ENCODE measurements at places on chromosomes 5 and 9.

DNA sequence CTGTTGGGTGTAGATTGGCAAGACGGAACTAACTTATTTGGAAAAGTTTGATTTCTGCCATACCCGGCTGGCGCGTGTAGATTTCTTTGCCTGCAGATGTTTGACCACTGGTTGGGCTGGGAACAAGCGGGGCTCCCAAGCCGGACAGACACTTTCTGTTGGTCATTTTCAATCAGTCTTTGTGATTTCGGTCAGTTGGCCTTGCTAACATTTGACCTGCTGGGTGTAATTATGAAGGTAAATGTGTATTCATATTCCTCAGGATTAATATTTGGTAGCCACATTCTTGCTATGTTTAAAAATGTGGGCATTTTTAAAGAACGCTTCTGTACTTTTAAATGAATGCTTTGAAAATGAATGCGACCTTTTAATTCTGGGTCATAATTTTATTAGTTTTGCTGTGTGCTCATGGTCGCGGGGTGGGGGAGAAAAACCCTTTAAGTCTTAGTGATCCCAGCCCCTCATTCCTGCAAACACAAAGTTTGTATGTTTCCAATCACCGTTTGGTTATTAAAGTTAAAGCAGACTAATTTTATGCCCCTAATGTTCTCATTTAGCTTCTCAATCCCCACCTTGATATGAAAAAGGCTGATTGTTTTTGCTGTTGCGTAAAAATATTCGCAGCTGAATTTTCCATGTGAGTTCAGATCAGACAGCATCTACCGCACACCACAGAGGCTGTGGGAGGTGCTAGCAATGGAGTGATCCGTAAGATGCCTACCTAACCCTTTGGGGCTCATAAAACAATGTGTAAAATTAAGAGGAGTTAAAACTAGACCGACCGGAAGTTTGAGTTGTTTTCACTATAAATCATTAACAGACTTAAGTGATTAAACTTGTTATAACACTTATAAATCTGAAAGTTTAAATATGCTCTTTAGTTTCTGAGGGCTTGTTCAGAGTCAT is 1.5 kb downstream of the RASGRF2 start:
- DNase-seq = no peak

DNA sequence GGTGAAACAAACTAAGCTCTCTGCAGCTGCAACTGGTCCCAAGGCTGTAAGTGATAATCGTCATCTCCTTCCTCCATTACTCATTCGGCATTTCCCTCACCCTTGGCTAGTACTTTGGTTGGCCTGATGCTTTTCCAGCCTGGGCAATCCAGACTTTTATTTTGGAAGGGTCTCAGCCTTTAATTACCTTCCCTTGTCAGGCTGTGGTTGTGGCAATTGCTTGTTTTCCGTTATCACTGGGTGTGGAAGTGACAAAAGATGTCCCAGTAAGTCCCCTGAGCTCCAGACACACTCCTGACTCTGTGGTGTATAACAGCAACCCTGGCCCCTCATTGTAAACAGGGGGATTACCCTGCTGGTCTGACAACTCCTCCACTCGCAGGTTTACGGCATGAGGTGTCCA is 6.3 kb upstream of the FAF2 start:
- no peak for DNase-seq

GRCh38 chr5:64575561-64575960 is 69.7 kb downstream of the RGS7BP start:
- no peak for DNase-seq

DNA sequence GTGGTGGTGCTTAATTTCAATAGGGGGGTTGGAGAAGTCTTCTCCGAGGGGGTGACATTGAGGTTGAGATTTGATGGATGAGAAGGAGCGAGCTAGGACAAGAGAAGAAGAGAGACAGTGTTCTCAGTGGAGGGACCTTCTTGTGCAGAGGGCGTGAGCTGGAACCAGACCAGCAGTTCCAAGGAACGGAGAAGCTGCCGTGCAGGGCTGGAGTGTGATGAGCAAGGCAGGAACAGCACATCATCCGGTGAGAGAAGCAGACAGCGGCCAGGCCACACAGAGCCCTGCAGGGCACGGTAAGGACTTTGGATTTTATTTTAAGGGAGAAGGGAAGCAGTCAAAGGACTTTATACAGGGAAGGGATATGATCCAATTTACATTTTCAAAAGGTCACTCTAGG is 206.9 kb downstream of the MELK start:
- DNase-seq = no peak

GRCh38 chr5:106843812-106844416 is 826.8 kb downstream of the EFNA5 start:
- no peak for DNase-seq

DNA sequence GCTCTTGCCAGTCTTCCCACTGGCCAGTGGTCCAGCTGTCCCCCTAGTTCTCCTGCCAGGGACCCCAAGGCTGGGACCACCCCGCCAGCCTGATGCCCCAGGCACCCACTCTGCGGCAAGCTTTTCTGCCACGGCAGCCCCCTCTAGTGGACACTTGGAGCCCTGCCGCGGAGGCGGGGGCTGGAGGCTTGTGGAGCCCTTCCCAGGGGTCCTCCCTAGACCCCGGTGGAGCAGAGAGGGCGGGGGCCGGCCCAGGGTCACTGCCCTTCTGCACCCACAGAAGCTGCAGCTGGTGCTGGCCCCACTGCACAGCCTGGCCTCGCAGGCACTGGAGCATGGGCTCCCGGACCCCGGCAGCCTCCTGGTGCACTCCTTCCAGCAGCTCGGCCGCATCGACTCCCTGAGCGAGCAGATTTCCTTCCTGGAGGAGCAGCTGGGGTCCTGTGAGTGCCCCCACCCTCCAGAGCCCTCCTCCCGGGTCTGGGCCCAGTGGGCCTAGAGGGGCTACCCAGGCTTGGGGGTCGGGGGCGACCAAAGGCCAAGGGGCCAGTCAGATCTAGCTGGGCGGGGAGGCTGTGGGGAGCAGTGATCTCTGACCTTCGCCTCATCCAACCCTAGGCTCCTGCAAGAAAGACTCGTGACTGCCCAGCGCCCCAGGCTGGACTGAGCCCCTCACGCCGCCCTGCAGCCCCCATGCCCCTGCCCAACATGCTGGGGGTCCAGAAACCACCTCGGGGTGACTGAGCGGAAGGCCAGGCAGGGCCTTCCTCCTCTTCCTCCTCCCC is 9.1 kb downstream of the EGFL7 start:
- DNase-seq = no peak

GRCh38 chr9:89670114-89670513 is 65.3 kb downstream of the GADD45G start:
- no peak for DNase-seq

GRCh38 chr5:174273325-174273724 is 227.8 kb downstream of the NSG2 start:
- DNase-seq = no peak

- no peak for DNase-seq
Measured at GRCh38 chr5:139746691-139747582, 48.7 kb upstream of the PSD2 start.

DNA sequence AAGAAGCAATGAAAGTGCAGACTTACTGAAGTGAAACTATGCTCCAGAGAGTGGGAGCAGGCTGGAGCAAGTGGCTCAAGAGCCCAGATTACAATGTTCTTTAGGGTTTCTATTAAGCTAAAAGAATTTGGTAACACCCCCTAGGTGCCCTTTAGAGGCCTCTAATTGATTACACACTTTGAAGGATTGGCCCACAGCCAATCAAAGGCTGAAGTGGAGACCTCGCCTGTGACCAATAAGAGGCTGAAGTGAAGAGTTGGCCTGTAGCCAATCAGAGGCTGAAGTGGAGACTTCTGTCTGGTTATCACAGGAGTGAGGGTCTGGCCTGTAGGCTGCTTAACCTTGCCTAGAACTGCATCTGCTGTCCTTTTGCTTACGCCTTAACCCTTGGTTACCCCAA is 46.7 kb upstream of the SPATA31C2 start:
- DNase-seq = no peak

DNA sequence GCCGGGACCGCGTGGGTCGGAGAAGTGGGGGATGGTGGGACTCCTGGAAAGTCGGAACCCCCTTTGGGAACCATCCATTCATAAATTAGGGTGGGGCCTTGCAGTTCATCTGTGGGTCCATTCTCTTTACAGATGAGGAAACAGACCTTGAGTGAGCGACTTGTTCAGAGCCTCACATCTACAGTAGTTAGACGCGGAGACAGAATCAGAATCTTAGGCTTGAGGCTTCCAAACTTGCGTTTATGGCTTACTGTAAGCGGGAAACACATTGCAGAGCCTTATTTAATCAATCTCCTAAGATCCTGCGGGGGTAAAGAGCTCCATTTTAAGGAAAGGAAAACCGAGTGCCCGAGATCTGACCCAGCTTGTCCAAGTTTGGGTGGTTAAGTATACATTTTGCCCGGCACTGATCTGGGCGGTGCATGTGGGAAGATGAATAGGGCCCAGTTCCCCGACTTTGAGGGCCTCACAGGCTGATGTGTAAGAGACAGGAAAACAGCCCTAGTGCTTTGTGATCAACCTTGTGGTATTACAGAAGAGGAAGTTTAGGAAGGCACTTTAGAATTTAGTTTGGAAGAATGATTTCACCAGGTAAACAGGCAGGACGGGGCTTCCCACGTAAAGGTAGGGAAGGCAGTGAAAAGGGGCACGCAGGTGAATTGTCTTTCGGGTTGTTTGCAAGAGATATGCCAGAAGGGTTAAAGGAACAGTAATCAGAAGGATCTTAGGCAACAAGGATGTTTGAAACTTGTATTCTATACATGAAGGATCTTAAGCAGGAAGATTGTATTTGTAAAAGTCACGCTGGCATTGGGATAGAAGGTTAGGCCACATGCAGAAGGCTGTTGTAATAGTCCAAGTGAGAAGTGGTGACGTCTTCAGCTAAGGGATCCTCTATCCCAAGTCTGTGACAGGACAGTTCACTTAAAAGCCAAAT is 744 bp downstream of the TARS1 start:
- no peak for DNase-seq

GRCh38 chr9:8374471-8374870 is 574.9 kb upstream of the DMAC1 start:
- DNase-seq = no peak

DNA sequence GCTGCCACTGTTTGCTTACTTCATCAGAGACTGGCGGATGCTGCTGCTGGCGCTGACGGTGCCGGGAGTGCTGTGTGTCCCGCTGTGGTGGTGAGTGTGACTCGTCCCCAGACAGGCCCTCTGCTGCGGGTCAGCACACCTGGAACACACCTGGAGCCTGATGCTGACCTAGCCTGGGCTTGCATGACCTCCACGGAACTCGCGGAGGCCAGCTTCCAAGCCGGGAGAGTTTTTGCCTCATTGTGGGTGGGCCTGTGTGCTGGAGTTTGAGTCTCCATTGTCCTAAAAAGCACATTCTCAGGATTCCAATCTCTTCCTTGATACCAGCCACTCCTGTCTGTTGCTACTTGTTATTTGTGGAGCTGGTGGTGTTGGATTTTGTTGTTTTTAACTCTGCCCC is 28.1 kb downstream of the SLC22A4 start:
- no peak for DNase-seq

- no peak for DNase-seq
Measured at GRCh38 chr5:99133921-99134320, 205.1 kb upstream of the CHD1 start.

GRCh38 chr9:136002881-136003280 is 41.7 kb upstream of the UBAC1 start:
- no peak for DNase-seq

- no peak for DNase-seq
Measured at GRCh38 chr9:113184539-113184938, 33.7 kb downstream of the SLC31A2 start.

GRCh38 chr9:109336409-109336808 is 15.6 kb upstream of the EPB41L4B start:
- no peak for DNase-seq

- no peak for DNase-seq
Measured at GRCh38 chr9:70586476-70586875, 172.0 kb upstream of the KLF9 start.

DNA sequence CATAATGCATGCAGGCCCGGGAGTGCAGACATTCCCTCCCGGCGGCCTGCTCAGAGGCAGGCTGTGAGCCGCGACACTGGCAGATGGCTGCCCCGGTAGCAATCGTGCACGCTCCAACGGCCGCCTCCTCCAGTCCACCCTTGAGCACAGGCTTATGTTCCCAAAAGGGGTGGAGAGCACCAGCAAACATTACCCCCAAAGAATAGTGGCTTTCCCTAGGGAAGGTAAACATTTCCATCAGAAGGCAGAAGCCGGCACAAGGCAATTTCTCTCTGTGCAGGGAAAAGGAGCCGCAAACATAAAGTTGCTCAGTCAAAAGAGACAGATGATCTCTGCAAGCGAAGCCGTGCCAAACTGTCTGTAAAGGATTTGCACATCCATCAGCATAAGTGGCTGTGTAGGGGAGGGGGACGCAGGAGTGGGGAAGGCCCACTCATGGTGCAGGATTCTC is 92.5 kb downstream of the SIL1 start:
- DNase-seq = no peak

GRCh38 chr9:131366761-131367401 is 27.0 kb upstream of the PRRC2B start:
- no peak for DNase-seq

GRCh38 chr9:91192381-91193086 is 169.2 kb downstream of the AUH start:
- DNase-seq = no peak

- DNase-seq = no peak
Measured at GRCh38 chr9:38337181-38337580, 55.3 kb upstream of the ALDH1B1 start.

DNA sequence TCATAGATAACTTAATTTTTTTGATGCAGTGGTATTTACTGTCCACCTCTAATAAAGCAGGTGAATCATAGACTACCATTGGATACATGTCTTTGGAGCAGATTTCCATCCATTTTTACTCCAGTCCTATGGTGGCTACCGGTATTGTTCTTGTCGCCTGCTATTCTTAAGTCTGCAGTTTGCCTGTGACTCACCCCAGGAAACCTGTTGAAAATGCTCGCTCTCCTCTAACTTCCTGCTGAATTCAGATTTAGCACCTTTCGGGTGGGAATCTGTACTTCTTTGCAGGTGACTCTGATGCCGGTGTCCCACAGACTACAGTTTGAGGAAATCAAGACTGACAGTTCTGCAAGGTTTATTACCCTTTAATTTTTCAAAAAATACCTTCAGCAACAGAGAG is 58.8 kb upstream of the DHFR start:
- DNase-seq = no peak

DNA sequence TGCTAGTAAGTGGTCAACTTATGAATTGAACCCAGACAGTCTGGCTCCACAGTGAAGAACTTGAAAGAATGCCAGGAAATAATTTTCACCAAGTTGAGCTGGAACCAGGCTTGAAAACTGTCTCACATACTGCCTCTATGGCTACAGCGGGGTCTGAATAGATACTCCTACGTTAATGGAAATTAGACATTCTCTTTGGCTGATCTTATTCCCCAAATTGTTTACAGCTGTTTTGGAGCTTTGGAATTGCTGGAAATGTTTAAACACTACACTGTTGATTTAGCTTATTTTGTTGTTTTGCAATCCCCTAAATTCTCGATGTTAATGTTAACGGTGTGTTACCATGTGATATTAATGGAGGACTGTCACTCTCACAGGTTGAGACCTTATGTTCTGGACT is 146.4 kb downstream of the FBXL7 start:
- DNase-seq = no peak
